ENCODE measurements at places on chromosomes 7 and 10. TPM values are rescaled to one million over a fixed set of nuclear protein-coding genes. Genes with fewer than 3 reads are reported as not detected.

The TMEM213 gene
- polyA plus RNA-seq, result not detected

GRCh38 chr10:118395947-118396346, 53.8 kb upstream of the FAM204A start:
- no peak for DNase-seq

The DENND2A gene
- 8.3 TPM for polyA plus RNA-seq

DNA sequence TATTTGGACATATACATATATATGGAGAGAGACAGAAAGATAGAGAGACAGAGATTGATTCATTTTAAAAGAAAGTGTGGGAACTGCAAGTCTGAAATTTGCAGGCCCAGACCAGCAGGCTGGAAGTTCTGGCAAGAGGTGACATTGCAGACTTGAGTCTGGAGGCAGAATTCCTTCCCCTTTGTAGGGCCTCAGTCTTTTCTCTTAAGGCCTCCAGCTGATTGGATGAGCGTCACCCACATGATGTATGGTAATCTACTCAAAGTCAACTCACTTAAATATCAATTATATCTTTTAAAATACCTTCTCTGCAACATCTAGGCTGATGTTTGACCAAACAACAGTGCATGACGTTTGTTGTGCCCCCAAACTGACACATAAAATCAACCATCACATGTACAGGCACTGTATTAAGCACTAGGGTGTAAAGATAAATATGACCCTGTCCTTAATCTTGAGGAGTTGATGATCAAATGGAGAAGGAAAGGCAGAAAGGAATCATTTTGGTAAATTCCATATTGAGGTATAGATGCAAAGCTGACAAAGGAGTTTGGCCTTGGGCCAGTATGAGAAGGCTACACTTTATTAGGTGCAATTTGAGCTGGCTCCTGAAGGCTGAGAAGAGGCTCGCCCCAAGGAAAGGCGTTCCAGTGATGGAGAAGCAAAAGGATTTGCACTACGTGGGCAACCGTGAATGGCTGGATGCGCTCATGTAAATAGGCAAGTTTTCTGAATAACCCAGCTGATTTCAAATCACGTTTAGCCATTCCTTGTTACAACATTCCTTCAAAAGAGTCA, 52.6 kb downstream of the BPGM start:
- DNase-seq, result no peak

The CH25H gene
- polyA plus RNA-seq, result 2.7 TPM

The FIGNL1 gene
- polyA plus RNA-seq, result 3.2 TPM

The ELMO1 gene
- polyA plus RNA-seq, result 4.1 TPM

DNA sequence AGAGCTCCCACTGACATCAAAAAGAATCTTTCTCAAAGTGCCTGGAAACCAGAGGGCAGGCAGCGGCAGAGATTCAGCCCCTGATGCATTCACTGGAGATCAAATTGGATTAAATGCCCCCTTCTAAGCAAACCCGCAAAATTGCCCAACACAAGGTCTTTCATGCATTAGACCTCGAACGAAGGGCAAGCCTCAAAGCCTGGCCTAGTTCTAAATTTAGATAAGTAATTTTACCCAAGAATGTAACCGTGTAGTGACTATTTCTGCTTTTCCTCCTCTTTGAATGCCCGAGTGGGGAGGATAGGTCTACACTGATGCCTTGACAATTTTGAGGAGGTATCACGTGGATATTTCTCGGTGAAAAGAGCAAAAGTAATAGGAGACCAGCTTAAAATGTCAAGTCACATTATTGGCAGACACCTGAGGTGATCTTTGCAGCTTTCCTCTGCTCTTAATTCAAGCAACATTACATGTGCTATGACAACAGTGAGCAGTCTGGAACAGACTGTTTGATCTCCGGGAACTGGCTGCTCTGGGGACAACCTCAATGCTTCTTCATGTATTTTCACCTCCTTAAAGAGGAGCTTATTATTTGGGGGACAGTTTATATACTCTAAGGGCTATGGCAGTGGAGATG, 1263.5 kb upstream of the AUTS2 start:
- DNase-seq, result no peak

DNA sequence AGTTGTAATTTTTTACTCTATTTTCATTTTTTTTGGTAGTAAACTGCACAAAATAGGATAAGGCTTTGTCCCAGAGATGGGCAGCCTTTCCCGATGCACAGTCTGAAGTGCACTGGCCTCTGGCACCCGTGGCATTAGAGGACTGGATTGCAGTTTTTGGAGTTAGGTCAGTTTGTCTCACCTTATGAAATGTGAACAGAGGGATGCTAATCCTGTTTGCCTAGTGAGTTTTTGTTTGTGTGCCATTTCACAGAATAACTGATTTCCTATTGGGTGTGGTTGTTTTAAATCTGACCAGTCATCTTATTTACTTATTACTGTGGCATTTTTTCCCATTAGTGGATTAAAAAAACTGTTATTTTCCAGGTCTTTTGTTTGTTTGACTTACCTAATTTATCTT, 109.5 kb upstream of the GATA3 start:
- no peak for DNase-seq

- DNase-seq, result no peak
Observed at GRCh38 chr7:7883394-7883793, 85.2 kb upstream of the GLCCI1 start.

DNA sequence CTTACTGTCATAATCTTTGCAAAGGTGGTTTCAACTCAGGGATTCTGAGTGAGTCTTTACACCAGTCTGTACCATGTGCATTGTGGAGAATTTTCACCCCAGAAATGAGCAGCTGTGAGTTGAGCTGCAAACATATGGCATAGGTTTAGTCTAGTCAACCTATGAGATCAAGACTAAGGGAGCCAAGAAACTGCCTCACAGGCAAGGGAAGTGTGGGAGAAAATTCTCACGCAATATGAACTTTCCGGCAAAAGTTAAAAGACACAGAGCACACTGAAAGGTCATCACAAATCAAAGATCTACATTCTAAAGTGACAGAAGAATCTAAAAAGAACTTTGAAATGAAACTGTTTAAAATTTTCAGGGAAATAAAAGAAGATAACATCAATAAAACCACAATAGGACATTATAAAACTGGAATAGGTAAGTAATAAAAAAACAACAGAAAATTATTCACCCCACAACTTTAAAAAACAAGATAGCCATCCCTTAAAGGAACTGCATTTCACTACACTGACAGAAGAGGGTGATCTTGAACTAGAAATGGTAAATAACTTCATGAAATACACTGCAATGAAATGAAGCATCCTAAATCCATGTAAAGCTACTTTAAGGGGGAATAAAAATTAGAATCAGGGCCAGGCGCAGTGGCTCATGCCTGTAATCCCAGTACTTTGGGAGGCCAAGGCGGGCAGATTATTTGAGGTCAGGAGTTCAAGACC, 63.5 kb downstream of the LGI1 start:
- peak; percentile 51 for DNase-seq
